ENCODE measurements at places on chromosomes 1 and 21. TPM values are rescaled to one million over a fixed set of nuclear protein-coding genes. Genes with fewer than 3 reads are reported as not detected.

DNA sequence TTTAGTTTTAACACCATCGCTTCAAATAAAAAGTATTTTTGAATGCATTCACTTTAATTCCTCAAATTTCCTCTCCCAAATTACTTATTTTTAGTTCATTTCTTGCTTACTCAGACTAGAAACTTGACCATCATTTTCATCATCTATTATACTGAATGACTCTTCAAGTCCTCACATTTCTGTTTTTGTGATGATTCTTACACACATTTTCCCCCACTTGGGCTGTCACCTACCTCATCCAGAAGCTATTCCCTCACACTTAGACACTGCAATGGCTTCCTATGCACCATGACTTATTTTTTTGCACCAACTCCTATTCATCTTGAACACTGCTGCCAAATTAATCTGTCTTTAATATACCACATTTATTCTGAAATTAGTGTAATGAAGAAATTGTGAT lies 239.6 kb upstream of the DUSP10 start:
- no peak for DNase-seq

- no peak for DNase-seq
Observed at GRCh38 chr1:230626232-230626631, 16.0 kb upstream of the COG2 start.

DNA sequence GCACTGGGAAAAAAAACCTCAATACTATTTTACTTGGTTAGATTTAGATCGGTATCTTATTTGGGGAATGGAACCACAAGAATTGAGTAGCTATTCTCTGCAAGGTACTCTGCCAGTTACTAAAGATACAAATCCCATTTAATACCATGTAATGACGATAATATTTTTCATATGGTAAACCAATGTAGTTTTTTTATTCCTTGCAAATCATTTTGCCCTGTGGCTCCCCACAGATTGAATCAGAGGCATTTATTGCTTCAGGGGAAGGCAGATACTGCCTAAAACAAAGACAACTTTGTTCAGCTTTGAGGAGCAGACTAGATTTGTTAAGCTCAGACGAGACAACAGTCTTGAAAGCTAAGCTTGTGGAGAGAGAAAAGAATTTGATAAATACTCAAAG lies 226.7 kb upstream of the RUNX1 start:
- DNase-seq = peak; percentile 59

The HSPB7 gene
- 0.45 TPM for total RNA-seq

All from astrocyte (in vitro differentiated cells and primary cell).